ENCODE measurements at places on chromosomes 11 and 22.

GRCh38 chr11:64298966-64299846, 952 bp upstream of the CATSPERZ start:
- no peak for DNase-seq

DNA sequence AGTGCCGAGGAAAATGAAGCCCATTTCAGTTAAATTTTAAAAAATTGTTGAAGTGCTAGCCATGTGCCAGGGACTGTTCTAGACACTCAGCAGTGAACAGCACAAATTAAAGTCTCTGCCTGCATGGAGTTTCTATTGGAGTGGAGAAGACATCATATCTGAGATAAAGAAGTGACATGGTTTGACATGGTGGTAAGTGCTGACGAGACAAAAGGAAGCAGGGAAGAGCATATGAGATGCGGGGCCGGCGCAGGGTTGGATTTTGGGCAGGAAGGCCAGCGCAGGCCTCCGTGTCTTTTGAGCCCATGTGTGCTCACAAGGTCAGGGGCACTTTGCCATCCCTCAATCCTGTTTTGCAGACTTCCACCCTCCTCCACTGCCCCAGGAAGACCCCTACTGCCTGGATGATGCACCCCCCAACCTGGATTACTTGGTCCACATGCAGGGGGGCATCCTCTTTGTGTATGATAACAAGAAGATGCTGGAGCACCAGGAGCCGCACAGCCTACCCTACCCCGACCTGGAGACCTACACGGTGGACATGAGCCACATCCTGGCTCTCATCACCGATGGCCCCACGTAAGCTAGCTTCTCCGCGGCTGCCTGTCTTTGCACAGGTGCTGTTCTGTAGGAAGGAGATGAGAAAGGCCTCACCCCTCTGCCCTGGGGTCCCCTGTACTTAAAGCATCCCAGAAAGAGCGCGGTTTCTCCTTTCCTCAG, 29.6 kb downstream of the AMPD3 start:
- no peak for DNase-seq

DNA sequence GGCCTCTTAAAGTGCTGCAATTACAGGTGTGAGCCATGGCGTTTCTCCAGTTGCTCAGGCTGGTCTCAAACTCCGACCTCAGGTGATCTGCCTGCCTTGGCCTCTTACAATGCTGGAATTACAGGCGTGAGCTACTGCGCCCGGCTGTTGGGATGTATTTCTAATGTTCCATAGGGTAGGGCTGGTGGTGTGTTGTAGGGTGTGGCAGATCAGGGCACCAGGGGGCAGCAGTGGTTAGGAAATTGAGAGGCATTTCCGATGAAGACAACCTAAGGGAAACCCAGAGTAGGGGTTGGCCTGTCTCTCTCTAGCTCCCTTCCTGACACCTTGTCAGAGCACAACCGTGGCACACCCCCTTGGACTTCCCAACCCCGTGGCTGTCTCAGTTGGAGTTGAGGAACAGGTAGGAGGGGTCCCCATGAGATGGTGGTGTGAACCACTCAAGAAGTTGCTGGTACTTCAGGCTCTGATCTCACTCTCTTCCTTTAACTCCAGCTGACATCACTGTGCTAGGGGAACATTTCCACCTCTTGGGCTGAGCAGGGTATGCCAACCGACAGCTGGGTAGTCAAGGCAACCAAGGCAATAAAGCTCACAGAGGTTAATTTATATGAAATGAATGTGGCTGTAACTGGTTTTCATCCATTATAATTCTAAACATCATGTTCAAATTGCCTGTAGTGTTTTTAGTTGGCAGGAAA, 33.0 kb downstream of the YWHAH start:
- DNase-seq, result peak; percentile 70

- no peak for DNase-seq
Measured at GRCh38 chr11:78019808-78020207, 3.3 kb downstream of the KCTD14 start.

DNA sequence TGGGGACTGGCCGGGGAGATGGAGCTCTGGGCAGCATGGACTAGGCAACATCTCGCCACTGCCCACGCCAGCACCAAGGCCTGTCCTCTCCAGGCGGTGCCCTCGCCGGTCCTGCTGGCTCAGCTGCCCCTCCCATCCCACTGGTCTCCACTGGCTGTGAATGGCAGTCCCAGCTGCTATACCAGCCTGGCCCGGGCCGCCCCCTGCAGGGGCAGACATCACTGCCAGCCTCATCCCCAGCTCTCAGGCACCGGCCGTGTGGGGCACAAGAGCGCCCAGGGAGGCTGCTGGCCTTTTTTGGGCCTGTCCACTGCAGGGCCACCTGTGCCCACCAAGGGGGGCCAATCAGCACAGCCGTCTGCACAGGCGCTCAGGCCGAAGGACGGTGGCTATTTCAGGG, 30.1 kb upstream of the H19 start:
- DNase-seq, result no peak

- DNase-seq, result no peak
Measured at GRCh38 chr11:94884376-94884775, 89.0 kb downstream of the CWC15 start.

GRCh38 chr11:108788565-108789199, 123.8 kb downstream of the DDX10 start:
- no peak for DNase-seq

- DNase-seq, result no peak
Measured at GRCh38 chr11:95429376-95429907, 198.4 kb upstream of the SESN3 start.

DNA sequence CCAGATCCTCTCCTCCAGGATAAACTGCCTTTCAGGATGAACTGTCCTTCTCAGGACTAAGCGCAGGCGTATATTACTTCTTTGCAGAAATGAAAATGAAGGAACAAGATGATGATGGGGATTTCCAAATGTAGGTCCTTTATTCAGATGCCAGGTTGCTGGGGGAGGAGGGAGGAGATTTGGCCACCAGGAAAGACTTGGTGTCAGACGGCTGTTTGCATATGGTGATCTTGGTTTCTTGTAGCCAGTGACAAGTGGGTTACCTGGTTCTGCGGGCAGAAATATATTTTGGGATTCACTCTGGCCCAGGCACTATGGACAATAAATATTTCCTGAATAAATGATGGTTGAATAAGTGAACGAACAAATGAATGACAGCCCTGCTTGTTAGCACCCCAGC, 243.4 kb downstream of the MIAT start:
- DNase-seq, result no peak

DNA sequence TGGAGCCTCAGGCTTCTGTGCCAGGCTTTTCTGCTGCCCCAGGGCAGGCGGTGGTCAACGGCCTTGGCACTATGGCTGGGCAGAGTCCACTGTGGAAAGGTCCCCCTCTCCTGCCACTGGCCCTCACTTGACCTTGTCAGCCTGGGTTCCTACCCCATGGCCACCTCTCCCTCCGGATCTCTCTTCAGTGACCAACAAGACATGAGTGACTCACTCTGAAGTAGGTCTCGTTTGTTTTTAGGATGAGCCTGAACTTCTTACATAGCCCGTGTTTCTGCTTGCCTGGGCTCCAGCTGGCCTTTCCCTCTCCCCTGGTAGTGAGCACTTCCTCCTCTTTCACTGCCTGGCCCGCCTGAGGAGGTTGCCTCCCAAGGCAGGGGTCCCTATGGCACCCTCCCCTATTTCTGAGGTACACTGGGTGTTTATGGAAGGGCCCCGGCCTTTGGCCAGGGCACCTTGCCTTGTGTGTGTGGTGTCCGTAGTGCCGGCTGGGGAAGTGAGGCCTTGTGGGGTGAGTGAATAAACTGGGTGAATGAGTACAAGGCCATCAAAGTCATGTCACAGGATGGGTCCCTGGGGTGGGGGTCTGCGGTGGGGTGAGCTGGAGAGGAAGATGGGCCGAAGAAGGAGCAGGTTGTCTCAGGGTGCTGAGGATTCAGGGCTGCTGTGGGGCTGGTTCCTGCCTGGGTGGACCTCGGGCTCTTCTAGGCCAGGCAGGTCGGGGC, 5.0 kb downstream of the SHANK3 start:
- DNase-seq, result peak; percentile 20

DNA sequence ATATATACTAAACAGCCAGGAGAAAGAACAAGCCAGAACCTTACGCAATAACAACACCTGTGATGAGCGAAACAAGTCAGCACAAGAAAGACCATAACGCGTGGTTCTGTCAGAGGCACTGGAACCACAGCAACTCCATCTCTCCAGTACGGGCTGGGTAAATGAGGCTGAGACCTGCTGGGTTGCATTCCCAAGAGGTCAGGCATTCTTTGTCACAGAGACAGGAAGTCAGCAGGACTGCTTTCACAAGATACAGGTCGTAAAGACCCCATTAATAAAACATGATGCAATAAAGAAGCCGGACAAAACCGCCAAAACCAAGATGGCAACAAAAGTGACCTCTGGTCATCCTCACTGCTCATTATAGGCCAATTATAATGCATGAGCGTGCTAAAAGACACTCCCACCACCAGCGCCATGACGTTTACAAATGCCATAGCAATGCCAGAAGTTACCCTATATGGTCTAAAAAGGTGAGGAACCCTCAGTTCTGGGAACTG, 21.7 kb downstream of the TPST2 start:
- DNase-seq, result no peak

GRCh38 chr11:121067962-121068647, 32.9 kb upstream of the TECTA start:
- no peak for DNase-seq

DNA sequence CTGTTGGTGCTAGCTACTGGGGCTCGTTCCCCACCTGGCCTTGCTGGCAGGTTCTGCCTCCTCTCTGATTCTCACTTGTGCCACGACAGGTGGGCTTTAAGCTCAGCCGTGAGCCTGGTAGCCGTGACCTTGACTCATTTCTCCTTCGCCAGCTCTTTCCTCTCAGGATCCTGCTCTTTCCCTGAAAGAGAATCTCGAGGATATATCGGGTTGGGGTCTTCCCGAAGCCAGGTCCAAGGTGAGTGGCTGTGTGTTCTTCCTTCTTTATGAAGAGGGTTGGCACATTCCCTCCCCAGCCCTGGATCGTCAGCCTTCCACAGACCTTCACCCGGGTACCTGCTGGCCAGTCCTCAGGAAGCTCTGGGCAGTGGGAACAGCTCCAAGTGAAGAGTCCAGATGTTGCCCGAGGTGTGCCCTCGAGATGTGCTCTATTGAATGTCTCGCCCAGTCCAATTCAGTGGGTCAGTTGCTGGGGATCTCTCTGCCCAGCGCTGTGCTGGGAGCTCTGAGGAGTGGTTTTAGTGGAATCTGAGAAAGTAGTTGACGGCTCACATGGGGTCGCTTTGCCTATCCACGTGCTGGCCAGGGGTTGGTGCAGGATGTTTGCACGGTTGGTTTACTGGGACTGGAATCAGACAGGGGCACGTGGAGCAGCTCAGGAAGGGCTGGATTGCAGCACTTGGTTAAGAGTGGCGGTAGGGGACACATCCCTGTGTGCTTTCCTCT, 1.4 kb downstream of the ZNF74 start:
- DNase-seq, result no peak

GRCh38 chr11:80118073-80118472, 677.2 kb upstream of the TENM4 start:
- no peak for DNase-seq

DNA sequence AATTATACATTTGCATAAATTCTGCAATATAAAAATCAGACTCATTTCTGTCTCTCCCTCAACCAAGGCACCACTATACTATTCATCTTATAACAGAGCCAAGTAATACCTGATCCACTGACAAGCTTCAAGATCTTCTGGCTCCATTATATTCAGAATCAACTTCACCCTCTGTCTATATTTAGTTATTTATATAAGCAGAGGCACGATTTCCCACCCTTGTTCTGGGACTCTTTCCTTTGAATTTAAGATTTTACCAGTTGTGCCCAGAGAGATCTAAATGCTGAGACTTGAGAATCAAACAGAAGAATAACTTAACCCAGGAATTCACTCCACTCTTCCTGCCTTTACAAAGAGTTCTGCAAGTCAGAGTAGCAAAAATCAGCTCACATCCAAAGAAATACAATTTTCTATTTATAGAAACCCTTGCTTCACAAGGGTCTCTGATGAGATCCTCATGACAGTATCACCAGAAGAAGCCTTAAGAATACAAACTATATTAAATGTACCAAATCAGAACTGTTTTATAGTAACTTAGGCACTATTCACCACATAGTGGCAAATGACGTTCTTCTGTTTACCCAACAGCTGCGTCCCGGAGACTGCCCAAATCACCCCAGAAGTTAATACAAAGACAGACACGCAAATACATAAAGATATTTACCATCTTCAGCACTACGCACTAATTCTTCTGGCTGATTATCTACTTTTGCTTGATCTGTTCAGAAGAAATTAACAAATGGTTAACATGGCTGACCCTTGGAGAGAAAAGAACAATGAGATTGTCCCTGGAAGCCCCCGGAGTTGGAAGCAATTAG, 32.3 kb upstream of the CCDC89 start:
- no peak for DNase-seq

DNA sequence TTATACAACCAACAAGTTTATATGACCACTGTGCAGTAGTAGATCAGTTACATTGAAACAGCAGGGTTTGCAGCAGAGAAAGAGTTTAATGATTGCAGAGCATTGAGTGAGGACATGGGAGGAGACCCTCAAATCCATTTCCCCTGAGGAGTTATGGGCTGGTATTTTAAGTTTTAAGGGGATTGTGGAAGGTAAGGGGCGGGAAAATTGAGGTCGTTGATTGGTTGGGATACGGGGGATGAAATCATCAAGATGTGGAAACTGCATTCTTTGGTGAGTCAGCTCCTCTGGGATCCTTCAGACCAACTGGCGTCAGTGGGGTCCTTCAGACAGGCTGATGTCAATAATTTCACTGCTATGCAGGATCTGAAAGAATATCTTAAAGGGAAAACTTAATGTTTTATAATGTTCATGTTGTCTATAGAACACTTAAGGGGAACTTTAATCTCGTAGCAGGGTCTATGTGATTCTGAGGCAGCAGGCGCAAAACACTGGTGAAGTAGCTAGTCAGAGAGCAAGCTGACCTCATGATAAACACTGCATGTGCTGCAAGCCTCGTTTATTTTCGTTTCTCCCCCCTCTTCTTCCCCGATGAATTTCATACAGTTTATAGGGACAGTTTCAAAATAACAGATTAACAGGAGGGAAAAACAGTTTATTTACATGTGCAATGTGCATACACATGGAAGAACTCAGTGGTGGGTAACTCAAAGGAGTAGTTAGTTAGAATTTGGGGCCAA, 17.4 kb upstream of the BACE1-AS start:
- no peak for DNase-seq

DNA sequence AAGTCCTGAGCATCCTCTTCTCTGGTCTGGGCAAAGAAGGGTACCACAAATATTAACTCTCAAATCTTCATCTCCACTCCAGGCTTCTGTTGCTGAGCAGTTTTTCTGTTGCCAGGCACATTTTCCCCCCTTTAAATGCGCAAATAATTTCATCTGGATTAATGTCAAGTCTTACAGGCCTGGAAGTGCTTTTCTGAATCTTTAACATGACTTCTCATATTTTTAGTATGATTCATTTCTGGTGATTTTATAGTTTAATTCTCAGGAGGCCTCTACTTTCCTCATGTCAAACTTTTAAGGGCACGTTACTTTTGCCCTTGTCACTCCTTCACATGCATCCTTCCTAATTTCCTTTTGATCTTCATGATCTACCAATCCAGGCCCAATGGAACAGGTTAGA, 510.2 kb downstream of the METTL15 start:
- no peak for DNase-seq

- no peak for DNase-seq
Measured at GRCh38 chr11:83116015-83116641, 40.8 kb upstream of the PCF11 start.

All from CD4-positive, alpha-beta T cell (primary cell).